ENCODE measurements at places on chromosomes 3 and 15.

DNA sequence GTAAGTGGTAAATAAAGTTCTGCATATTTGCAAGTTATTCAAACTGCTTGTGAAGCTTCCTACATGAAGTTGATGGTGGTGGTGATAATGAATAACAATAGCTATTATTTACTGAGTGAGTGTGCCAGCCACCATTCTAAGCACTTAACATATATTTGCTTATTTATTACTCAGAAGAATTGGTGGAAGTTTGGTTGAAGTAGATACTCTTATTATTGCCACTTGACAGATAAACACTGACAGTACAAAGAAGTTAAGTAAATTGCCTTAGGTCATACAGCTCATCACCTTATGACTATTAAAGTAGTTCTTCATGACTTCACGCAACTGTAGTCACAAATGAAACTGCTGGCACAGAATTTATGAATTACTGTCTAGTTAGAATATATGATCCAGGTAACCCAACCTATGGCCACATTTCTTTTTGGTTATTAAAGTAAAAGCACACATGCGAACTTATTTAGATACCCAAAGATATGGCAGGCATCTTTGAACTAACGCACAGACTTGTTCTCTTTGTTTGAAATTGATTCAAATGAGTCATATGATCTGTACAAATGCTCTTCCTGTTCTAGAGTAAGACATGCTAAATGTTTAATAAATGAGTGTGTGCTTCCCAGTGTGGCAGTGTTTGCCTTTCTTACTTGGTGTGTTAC lies 99.8 kb upstream of the NR2F2 start:
- no peak for DNase-seq

GRCh38 chr3:18740631-18741583 lies 315.8 kb upstream of the SATB1 start:
- DNase-seq, result peak; percentile 65

DNA sequence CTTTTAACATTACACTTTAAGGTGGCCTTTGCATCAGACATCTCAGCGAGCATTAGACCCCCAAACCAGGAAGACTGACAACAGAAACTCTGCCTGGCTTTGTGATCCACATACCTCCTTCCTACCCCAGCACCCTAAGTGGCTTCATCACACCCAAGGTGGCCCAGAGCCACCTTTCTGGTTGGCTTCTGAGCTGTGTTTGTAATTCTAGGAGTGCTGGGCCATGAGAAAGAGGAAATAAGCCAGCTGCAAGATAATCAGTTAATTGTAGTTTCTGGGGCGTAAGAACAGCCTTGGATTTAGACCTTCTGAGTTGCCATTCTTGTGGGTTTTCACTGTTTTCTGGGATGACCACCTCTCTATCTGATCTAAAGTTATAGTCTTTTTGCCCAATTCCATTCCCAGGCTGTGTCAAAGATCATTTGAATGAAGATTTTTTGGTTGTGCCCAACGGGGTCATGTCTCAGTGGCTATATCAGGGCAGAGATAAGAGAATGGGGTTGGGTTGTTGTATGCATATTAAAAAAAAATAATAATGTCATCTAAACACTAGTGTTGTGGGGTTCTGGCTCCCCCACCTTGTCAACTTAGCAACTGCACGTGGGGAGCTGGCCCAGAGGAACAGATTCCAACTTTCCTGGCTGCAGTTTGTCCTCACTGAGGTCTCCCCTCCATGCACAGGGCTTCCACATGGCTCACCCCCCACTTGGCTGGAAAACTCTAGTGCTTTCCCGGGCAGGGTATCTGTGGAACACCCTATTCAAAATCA lies 234.8 kb upstream of the WNT5A start:
- DNase-seq, result no peak

DNA sequence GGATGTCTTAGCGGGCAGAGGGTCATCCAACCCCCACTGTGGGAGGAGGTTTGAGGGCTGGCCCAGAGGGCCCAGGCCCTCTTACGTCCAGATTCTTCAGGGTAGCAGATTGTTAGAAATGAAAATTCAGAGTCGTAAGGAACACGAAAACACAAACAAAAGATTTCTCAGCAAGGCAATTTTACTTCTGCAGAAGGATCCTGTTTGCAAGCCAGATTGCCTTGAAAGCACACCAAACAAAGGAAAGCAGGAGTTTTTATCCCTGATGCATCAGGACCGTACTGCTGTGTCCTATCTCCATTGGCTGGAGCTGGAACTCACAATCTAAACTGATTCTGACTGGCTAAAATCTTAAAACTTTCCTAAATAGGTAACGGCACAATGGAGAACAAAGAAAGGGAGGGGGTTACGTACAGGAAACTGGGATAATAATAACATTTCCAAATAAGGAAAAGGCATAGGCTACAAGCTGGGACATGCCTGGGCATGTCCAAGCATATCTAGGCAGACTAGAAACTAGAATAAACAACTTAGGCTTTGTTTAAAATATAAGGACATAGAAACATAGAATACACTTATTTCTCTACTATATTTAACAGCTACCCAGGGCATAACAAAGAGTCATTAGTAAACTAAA lies 97.3 kb upstream of the C2CD4B start:
- DNase-seq, result no peak

DNA sequence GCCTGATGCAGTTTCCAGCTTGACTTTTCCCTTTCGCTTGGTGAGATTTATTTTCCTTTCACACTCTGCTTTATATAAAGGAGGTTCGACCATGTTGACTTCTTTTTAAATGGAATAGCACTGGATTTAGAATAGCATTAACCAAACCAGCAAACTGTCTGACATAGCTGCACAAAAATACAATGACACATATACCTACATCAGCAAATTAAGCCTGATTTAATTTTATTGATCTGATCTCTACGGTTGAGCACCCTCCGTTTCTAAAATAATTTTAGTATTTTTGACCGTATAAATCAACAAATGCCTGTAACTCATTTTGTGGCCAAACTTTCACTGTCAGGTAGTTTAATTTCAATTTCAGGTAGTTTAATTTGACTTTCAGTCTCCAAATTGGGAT lies 5.8 kb upstream of the EIF5A2 start:
- DNase-seq, result no peak

DNA sequence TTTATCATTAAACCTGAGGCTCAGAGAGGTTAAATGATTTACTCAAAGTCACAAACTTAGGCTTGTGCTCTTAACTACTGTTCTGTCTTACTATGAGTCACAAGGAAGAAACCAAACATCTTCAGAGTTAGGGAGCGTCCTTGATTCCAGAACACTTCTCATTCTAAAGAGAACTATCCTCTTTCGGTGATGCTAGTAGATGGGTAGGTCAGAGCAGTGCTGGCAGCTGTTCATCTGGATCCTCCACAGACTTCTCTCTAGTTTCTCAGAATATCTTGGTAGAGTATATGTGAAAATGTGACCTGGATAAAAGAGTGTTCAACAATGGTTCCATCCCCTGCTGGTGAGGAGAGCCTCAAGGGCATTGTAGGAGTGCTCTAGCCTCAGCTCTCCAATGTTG lies 3.3 kb downstream of the ARL6IP5 start:
- no peak for DNase-seq

GRCh38 chr3:44421280-44421679 lies 56.2 kb downstream of the ZNF445 start:
- DNase-seq, result no peak

DNA sequence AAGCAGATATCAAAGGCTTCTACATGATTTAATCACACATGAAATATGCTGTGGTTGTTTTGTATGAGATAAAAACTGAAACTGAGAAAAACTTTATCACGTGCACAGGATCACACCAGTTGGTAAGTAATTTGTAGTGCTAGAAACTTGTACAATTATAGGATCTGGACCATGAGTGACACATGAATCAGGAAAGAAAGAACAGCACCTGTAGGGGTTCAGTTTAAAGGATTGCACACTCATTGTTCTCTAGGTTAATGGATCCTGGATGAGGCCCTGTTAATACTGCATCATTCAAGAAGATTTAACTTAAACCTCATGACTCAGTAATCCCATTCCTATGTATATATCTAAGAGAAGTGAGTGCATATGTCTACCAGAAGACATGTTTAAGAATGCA lies 87.9 kb downstream of the STT3B start:
- DNase-seq, result no peak

GRCh38 chr3:144763878-144764454 lies 792.3 kb downstream of the DIPK2A start:
- no peak for DNase-seq

GRCh38 chr3:61822588-61822987 lies 261.2 kb downstream of the PTPRG start:
- DNase-seq, result no peak

GRCh38 chr3:196633555-196634151 lies 5.8 kb upstream of the NRROS start:
- no peak for DNase-seq

GRCh38 chr3:21798356-21799088 lies 47.5 kb upstream of the ZNF385D start:
- no peak for DNase-seq

DNA sequence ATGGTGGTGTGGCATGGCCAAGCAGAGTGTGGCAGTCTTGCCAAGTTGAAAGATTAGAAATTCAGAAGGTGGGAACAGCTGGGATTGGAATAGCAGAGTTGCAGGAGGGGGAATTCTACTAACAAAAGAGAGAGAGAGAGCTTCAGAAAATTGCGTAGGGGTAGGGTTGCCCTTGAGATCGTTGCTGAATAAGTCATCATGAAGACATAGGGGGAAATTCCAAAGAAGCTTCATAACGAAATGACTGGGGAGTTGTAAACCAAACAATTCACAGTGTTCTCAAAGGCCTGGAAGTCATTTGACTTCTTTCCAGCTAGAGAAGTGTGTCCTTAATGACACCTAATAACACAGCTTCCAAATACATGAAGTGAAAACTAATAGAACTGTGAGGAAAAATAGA lies 26.3 kb upstream of the TIPARP start:
- DNase-seq, result no peak

DNA sequence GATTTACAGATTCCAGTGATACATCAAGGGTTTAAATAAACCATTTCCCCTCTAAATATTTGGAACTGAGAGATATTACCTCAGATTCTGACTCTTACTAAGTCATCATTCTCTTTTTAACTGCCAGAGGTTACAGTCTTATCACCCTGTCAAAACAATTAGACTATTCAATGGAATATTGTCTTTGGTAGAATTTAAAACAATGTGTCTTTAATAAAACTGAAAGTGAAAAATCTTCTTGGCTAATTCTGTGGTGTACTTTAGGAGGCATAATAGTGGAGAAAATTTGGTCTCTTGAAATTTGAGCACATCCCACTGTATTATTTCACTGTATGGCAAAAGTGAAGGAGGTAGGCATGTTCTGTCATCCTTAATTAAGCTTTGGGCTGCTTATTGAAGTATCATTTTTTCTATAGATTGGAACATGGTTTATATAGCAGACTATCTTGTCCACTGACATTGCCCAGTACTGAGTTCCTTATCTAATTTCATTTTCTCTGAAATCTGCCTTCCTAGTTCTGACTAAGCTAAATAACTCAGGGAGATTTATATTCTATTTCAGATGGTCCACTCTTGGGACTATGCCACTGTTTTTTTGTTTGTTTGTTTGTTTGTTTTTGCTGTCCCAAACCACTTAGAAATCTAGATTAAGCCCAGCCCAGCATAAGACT lies 48.0 kb upstream of the UTS2B start:
- DNase-seq, result no peak

- no peak for DNase-seq
Observed at GRCh38 chr3:196063971-196064370, 17.9 kb downstream of the TFRC start.

- no peak for DNase-seq
Observed at GRCh38 chr3:30634761-30635735, 28.6 kb downstream of the TGFBR2 start.

GRCh38 chr3:189839576-189839975 lies 208.4 kb downstream of the TP63 start:
- DNase-seq, result no peak

- DNase-seq, result no peak
Observed at GRCh38 chr15:88334436-88334835, 77.9 kb upstream of the NTRK3 start.

DNA sequence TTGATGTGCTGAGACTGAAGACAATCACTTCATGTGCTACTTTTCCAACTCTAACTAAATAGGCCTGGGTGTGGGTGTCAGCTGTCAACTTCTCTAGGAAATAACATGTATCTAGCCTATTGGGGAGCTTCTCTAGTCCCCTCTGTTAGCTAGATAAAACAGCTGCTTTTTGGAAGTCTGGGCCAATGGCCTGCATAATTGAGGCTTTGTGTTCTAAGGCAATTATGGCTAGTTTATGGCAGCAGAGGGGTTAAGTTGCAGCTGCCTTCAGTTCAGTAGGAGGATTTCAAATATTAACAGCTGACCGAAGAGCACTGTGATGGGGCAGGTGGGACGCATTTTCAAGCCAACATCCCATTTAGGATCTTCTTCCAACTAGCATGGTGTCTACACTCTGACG lies 6.4 kb downstream of the COL8A1 start:
- DNase-seq, result no peak

- DNase-seq, result no peak
Observed at GRCh38 chr3:34109846-34110245, 311.4 kb downstream of the PDCD6IP start.

DNA sequence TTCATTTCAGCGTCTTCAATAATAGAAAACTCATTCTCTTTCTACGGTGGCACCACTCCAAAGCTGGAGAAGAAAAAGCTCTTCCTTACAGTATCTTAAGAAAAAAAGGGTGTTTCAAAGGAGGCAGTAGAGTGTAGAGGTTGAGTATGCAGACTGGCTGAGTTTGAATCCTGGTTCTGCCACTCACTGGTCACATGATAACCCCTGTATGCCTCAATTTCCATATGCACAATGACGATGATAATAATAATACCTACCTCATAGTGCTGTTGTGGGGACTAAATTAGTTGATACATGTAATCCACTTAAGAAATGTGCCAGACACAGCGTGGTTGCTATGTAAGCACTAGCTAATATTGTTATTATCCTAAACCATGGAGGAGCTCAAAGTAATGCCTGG lies 4.5 kb downstream of the ANP32A start:
- DNase-seq, result no peak

DNA sequence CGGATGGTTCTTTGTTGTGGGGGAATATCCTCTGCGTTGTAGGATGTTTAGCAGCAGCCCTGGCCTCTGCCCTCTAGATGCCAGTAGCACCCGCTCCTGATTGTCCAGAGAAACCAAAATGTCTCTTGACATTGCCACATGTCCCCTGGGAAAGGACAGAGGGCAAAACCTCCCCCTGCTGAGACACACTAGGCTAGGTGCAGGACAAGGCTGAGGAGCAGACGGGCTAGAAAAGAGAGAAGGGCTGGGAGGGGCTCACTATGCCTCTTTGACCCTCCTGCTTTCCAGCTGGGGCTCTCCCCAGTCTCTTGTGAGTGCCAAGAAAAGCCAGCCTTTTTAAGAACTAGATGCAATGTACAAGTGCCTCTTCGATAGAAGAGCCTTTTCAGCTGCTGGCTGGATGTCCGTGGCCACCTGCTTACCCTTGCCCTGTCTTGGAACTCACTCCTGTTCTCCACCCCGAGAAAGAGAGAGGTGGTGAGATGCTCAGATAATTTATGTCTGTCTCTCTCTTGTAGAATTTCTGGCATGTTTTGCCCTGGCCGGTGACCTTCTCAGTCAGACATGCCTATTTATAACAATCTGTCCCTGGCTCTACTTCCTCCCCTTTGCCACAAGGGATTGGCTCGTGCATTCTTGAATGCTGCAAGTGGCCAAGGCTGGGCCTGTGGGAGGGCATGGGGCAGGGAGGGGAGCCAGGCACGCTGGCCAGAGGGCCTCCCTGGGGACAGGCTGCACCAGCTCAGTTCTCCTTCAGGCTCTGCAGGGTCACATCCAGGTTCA lies 142.6 kb downstream of the RPLP1 start:
- DNase-seq, result no peak
